ENCODE measurements at places on chromosomes 6 and 20. TPM values are rescaled to one million over a fixed set of nuclear protein-coding genes. Genes with fewer than 3 reads are reported as not detected.

- H3K4me3 ChIP-seq = no peak overlapping the region
- H3K27me3 ChIP-seq = no peaks in the 10 kb centered on the region
- no peaks in the 10 kb centered on the region for H3K4me1 ChIP-seq
- no peak for DNase-seq
- no peak overlapping the region for H3K27ac ChIP-seq
- H3K36me3 ChIP-seq = no peaks in the 10 kb centered on the region
Measured at GRCh38 chr6:14130435-14131075, 13.0 kb downstream of the CD83 start.

DNA sequence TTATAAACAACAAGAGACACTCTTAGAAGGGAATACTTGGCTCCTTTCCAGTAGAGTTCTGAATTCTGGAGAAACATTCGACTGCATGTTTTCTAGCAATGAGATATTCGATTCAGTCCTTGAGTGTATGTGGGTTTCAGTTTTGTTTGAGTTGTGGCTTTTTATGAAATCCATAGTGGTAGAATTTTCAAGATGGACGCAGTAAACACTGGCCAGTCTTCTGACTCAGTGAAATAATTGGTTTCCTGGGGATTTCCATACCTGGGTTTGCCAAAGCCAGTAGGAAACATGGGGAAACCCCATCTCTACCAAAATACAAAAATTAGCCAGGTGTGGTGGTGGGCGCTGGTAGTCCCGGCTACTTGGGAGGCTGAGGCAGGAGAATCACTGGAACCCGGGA lies 273.5 kb upstream of the PLCB4 start:
- H3K27me3 ChIP-seq = no peaks in the 10 kb centered on the region
- no peak overlapping the region for H3K4me3 ChIP-seq
- no peaks in the 10 kb centered on the region for H3K4me1 ChIP-seq
- DNase-seq = no peak

DNA sequence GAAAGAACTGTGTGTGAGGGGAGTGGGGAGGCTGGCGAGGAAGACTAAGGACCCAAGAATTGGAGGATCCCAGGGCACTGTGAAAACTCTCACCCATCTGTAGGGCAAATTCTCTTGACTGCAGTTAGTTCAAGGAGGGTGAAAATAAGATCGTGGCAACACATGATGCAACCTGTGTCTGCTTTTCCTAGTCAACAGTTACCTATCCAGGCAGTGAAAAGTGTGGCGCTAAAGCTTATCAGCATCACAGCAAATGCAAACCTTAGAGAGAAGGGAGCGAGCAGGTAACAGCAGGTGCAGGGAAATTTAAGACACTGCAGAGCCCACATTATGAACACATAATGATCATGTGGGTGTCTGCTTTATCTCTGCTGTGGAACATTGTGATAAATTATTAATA lies 97.7 kb upstream of the SGK1 start:
- H3K27me3 ChIP-seq = no peaks in the 10 kb centered on the region
- DNase-seq = no peak
- no peaks in the 10 kb centered on the region for H3K4me1 ChIP-seq

DNA sequence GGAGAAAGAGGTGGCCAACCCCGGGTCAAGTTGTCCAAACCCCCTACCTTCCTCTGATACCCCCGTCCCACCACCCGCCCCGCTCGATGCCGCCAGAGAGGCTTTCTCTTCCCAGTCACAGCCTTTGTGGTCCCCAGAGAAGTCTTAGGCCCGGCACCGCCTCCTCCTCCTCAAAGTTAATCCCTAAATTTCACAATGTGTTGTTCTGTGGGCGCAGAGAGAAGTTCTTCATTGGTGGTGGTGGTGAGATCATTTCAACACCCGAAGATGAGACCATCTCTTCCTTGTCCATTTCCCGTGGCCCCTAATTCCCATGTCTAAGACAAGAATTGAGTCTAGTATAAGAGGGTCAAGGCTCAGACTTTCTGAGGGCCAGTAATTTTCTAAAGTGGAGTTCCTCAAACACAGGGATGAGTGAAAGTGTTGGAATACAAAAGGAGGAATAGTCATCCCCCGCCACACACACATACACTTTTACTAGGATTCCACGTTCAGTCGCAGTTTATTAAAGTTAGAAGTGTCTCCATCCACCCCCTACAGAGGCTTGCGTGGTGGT lies 10.4 kb downstream of the TRIM31 start:
- H3K36me3 ChIP-seq = no peaks in the 10 kb centered on the region
- DNase-seq = no peak
- H3K27me3 ChIP-seq = peaks cover 16% of the 10 kb centered on the region
- peak overlapping the region; percentile 60 for H3K27ac ChIP-seq

The COL19A1 gene
- total RNA-seq = not detected

The FAM162B gene
- not detected for total RNA-seq

- no peaks in the 10 kb centered on the region for H3K4me1 ChIP-seq
- H3K36me3 ChIP-seq = no peaks in the 10 kb centered on the region
- no peaks in the 10 kb centered on the region for H3K27me3 ChIP-seq
- no peak overlapping the region for H3K4me3 ChIP-seq
Measured at GRCh38 chr20:46609043-46609442, 42.2 kb downstream of the SLC13A3 start.

DNA sequence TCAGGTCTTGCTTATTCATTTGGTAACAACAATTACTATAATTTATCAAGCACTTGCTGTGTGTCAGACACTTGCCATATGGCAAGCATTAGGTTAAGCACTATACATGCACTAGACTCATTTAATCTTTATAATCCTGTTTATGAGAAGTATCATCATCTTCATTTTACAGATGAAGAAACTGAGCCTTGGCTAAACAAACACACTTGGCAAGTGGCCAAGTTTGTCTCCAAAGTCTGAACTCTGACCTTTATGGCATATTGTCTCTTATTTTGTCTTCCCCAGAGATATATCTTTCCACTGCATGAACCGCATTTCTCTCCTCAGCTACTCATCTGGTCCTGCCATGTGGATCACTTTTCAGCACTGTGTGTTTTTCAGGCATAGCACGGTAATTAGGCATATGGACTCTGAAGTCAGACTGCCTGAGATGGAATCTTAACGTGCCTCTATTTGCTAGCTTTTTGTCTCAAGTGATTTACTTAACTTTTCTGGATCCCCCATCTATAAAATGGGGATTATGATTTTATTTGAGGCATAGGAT lies 4.7 kb downstream of the ADGRF5 start:
- no peaks in the 10 kb centered on the region for H3K4me1 ChIP-seq
- no peak for DNase-seq
- no peak overlapping the region for H3K4me3 ChIP-seq
- no peak overlapping the region for H3K27ac ChIP-seq

GRCh38 chr6:164455835-164456234 lies 853.6 kb downstream of the C6orf118 start:
- H3K4me3 ChIP-seq = no peak overlapping the region
- no peaks in the 10 kb centered on the region for H3K4me1 ChIP-seq
- H3K27me3 ChIP-seq = no peaks in the 10 kb centered on the region
- DNase-seq = no peak
- H3K27ac ChIP-seq = no peak overlapping the region
- no peaks in the 10 kb centered on the region for H3K36me3 ChIP-seq

DNA sequence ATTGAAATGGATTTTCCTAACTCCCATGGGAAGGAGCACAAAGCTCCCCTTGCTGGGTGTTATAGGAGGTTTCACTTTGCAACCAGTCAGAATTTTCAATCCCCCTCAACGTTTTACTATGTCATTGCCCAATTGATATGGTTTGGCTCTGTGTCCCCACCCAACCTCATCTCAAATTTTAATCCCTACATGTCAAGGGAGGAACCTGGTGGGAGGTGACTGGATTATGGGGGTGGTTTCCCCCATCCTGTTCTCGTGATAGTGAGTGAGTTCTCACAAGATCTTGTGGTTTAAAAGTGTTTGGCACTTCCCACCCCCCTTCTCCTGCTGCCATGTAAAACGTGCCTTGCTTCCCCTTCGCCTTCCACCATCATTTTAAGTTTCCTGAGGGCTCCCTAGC lies 62.9 kb downstream of the ZMYND8 start:
- DNase-seq = peak; percentile 21
- no peak overlapping the region for H3K4me3 ChIP-seq

DNA sequence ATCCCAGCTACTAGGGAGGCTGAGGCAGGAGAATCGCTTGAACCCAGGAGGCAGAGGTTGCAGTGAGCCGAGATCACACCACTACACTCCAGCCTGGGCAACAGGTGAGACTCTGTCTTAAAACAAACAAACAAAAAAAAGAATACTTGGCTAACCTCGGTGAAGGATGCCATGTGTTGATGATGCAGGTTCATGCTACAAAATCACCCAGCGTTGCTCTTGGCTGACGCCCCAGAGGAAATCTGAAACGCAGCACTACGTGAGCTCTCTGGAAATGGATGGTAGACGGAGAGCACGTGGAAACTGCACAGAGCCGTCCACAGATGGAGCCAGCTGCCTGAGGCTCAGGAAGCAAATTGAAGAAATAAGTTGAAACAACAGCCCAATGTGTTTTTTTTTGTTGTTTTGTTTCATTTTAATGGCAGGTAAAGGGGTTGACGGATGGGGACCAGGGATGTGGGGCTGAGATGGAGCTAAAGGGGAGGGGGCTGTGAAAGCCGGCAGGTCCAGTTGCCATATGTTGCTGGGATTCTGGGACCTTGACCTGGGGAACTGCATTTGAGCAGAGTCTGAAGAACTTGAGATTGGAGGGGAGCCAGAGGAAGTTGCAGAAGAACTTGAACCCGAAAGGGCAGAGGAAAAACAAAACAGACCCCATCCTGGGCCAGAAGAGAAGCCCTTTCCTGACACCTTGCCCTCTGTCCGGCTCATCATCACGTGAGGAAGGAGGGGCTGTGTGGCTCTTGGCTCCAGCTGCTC lies 12.8 kb upstream of the MANBAL start:
- no peak overlapping the region for H3K4me3 ChIP-seq
- H3K4me1 ChIP-seq = peaks cover 7% of the 10 kb centered on the region
- DNase-seq = no peak
- no peaks in the 10 kb centered on the region for H3K27me3 ChIP-seq
- no peak overlapping the region for H3K27ac ChIP-seq

DNA sequence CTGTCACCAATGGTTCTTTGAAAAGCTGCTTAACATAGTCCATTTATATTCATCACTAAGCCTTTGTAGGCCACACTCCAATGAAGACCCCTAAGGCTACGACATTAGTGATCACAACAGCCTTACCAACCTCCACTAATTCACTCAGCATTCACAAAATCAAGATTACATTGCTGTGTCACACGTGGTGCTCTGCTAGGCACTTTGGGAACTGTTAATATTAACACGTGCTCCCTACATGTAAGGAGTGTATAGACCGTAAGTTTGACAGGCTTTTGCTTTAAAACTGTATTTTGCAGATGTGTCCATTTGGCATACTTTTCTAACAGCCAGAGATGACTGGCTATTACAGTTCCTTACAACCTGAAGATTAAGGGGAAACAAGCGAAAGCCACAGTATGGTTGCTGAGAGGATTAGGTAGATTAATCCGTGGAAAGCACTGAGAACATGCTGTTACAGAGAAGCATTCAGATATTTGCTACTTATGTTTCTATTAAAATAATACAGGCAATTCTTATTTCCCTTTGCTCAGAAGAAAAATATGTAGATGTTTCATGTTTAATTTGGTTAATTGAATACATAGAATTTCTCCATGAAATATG lies 69.7 kb downstream of the SAMD3 start:
- no peak overlapping the region for H3K27ac ChIP-seq
- H3K36me3 ChIP-seq = no peaks in the 10 kb centered on the region
- H3K4me3 ChIP-seq = no peak overlapping the region
- H3K4me1 ChIP-seq = no peaks in the 10 kb centered on the region
- DNase-seq = no peak
- no peaks in the 10 kb centered on the region for H3K27me3 ChIP-seq

The WFDC5 gene
- not detected for total RNA-seq

The TMEM151B gene
- not detected for total RNA-seq

- H3K27me3 ChIP-seq = no peaks in the 10 kb centered on the region
- no peaks in the 10 kb centered on the region for H3K36me3 ChIP-seq
- H3K4me3 ChIP-seq = no peak overlapping the region
- H3K4me1 ChIP-seq = no peaks in the 10 kb centered on the region
- no peak overlapping the region for H3K27ac ChIP-seq
Measured at GRCh38 chr20:40982415-40983145, 46.0 kb upstream of the TOP1 start.

DNA sequence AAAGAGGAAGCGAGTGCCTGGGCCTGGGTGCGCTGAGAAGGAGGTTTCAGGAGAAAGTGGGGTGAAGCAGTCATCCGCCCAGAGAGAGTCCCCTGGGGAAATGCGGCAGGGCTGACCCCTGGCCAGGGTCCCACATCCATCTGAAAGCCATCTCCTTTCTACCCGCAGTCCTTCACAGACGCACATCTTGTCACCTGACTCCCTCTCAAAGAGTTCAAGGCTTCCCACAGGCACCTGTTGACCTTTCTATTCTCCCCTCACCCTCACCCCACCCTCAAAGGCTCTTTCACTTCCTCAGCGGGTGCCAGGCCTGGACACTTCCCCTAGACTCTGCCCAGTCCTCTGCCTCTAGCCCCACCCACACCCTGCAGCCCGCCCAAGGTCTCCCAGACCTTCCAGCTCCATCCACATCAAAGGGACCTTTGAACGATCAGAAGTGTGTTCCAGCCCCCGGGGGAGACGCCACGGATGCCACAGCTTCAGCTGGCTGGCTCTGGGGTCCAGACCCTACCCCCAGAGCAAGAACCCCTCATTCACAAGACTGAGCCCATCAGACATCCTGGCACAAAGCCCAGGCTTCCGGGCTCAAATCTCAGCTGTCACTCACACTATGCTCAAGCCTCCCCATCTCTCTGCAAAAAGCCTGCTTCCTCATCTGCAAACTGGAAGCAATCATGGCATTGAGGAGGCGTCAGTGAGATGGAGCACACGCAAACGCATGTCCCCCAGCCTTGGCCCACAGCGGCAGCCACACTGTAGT lies 2.1 kb downstream of the CTSZ start:
- DNase-seq = no peak
- H3K36me3 ChIP-seq = peaks cover 19% of the 10 kb centered on the region
- H3K27me3 ChIP-seq = no peaks in the 10 kb centered on the region
- peak overlapping the region; percentile 88 for H3K27ac ChIP-seq
- peaks cover 11% of the 10 kb centered on the region for H3K4me1 ChIP-seq

- H3K27me3 ChIP-seq = no peaks in the 10 kb centered on the region
- no peak overlapping the region for H3K4me3 ChIP-seq
- H3K36me3 ChIP-seq = no peaks in the 10 kb centered on the region
- no peak for DNase-seq
Measured at GRCh38 chr6:142846883-142847287, 98.1 kb downstream of the HIVEP2 start.

- H3K27me3 ChIP-seq = no peaks in the 10 kb centered on the region
- no peaks in the 10 kb centered on the region for H3K4me1 ChIP-seq
- DNase-seq = no peak
- no peaks in the 10 kb centered on the region for H3K36me3 ChIP-seq
- no peak overlapping the region for H3K4me3 ChIP-seq
Measured at GRCh38 chr6:151749341-151749740, 58.1 kb upstream of the ESR1 start.

DNA sequence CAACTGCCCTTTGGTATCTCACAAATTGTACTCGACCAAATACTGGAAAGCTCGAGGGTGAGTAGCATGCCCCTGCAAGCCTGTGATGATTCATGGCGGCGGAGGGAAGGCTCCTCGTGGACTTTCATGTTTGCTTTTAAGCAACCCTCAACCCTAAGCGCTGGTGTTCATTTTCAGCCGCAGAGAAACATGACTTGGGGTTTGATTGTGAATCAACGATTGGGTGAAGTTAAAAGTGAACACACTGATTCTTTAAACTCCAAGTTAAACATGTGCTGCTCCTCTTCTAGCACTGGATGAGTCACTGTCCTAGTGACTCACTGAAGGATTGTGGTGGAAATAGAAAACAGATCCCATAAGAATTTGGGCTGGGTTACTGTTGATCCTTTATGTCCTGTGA lies 8.3 kb downstream of the CD109 start:
- H3K27me3 ChIP-seq = no peaks in the 10 kb centered on the region
- no peak overlapping the region for H3K4me3 ChIP-seq
- H3K27ac ChIP-seq = no peak overlapping the region
- no peaks in the 10 kb centered on the region for H3K4me1 ChIP-seq

The PDYN gene
- total RNA-seq = not detected

The INSM1 gene
- not detected for total RNA-seq
